ENCODE measurements at places on chromosomes 7 and 10.

DNA sequence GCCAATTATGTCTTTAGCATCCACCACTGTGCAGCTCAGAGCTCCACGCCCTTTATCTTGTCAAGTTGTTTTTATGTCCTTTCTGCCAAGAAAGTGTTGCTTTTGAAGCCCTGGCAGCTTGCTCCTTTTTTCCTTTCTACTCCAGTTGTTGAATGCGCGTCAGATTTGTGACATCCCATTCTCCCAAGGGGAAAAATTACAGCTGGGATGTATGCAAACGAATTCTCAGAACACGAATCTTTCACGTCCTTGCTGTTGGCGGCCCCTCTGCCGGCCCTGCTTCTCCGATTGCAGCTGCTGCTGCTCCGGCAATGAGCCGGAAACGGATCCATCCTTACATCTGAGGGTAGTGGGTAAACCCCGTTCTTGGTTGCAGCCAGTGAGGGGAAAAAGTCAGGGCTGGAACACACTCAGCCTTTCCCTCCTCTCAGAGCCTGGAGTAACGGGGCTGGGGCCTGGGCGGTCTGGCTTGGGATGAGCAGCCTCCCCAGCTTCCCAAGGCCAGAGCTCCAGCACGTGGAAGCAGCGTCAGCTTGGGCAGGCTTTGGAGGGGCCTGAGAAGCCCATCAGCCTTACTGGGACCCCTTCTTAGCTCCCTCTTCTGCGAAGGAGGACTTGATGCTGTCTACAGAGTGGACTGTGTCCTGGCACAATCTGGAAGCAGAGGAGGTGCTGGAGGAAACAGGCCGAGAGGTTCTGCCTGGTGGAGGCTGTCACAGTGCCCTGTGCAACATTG is 79.0 kb upstream of the CHST15 start:
- no peak for DNase-seq

GRCh38 chr7:138030679-138031351 is 28.9 kb upstream of the CREB3L2 start:
- DNase-seq = no peak

GRCh38 chr10:121500701-121501332 is 97.4 kb downstream of the FGFR2 start:
- DNase-seq = no peak

- DNase-seq = no peak
Observed at GRCh38 chr10:100008142-100008522, 1.6 kb downstream of the DNMBP start.

DNA sequence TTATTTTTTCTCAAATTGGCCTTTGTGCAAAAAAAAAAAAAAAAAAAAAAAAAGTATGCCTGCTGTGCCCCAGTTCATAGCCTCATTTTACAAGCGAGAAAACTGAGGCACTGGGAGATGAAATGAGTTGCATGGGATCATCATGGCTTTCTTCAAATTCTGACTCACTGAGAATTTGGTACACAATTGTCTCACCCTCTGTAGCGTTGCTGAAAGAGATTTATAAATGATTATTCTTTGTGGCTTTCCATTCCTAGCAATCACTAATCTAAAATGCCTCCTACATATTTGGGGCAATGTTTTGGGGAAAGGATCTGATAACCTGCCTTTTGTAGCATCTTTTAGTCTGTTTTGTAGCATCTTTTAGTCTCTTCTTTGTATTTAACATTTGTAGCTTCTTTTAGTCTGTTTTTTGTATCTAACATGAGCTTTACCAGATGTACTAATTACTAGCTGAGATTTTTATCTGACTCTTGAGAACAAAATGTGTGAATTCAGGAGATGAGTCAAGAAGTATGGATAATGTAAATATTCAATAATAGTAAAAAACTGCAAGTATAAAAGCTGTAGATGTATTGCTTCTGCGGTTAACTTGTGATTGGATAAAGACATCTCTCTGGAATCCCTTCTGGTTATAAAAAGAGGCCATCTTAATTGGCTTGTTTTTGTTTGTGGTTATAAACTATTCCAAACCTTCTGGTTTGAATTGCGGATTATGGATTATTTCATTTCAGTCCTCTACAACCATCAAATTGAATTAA is 161.4 kb downstream of the ARID5B start:
- no peak for DNase-seq

DNA sequence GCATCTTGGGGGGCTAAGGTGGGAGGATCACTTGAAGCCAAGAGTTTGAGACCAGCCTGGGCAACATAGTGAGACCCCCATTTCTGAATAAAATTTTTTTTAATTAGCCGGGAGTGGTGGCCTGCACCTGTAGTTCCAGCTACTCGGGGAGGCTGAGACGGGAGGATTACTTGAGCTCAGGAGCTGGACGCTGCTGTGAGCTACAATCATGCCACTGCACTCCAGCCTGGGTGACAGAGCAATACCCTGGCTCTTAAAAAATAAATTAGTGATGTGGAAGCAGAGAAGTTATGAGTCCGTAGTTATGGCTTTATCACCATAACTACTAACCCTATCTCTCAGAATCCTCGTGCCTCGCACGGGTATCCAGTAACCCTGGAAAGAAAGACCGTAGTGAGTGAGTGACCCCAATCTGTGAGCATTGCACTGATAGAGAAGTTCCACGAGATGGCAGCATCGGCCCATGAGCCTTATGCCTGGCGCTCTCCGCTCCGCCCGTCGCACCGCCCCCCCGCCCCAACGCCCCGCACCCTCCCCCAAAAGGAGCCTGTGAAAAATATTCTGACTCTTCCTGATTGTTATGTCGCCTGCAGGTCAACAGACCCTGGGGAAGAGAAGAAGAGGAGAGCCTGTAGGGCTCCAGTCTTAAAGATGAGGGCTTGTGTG is 4.9 kb upstream of the SLC29A3 start:
- DNase-seq = no peak

DNA sequence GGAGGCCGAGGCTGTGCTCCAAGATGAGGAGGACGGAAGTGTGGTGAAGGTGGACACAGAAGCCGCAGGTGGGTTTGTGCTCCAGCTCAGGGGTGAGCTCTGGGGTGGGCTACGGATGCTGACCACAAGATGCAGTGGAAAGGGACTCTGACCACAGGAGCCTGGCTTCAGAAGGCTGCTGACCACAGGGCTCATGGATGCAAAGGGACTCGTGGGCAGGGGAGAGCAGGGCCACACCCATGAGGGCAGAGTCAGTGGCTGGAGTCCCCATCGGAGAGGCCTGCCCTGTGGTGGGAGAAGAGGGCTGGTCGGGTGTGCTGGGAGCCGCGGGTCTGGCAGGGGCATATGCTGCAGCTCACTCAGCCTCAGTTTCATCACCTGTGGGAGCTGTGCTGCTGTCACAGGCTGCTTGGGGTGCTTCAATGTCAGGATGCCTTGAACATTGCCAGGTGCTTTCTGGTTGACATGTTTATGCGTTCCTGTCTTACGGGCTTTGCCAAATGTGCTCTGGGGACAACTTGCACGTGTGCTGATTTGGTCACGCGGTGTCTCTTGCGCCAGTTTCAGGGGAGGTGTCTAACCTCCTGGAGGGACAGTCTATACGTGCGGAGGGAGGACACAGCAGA is 13.7 kb downstream of the SCART1 start:
- no peak for DNase-seq

- peak; percentile 15 for DNase-seq
Observed at GRCh38 chr7:135335628-135336139, 102.0 kb downstream of the STRA8 start.

DNA sequence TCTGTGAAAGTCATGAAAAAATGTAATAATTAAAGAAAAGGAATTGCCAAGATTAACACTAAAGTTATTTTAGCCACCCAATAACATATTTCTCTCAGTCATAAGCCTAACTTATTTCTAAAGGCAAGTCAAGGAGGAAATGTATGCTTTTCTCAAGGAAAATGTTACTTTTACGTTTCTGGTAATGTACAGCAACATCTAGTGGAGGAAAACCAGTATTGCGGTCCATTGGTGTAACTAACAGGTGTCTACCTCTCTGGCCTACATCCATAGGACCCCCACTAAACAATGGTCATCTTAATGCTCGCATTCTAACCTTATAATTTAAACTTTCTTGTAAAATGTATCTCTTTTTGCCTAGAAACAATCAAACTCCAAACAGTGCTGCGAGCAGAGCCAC is 437.5 kb downstream of the KIF20B start:
- no peak for DNase-seq

DNA sequence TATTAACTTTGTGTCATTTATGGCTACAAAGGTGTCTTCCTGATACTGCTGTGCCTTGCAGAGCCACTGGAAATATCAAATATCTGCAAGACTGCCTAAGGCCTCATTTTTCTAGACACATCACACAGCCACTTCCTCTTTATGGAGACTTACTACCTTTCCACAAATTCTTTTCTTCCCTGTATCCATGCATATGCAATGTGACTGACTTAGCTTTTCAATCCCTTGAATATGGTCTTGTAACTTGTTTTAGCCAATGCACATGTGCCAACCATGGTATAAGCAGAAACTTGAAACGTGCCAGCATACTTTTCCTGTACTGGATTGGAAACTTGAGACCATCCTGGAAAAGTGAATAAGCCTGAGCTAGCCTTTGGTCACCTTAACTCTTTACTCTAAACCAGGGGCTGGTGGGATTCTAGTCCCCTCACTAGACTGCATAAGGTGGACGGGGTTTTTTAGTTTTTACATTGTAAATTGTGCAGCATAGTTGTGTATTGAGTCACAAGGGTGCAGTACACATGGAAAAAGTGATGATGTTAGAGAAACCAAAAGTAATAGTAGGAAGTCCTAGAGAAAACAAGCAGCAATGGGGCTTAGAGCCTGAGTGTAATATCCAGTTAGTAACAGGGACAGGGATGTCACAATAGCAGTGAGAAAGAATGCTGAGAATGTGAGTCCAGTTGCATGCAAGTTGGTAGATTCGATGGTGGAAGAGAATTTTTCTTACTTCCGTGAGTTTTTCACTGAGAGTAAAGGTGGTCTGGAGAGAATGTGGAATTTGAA is 879.5 kb downstream of the SORCS1 start:
- DNase-seq = no peak

DNA sequence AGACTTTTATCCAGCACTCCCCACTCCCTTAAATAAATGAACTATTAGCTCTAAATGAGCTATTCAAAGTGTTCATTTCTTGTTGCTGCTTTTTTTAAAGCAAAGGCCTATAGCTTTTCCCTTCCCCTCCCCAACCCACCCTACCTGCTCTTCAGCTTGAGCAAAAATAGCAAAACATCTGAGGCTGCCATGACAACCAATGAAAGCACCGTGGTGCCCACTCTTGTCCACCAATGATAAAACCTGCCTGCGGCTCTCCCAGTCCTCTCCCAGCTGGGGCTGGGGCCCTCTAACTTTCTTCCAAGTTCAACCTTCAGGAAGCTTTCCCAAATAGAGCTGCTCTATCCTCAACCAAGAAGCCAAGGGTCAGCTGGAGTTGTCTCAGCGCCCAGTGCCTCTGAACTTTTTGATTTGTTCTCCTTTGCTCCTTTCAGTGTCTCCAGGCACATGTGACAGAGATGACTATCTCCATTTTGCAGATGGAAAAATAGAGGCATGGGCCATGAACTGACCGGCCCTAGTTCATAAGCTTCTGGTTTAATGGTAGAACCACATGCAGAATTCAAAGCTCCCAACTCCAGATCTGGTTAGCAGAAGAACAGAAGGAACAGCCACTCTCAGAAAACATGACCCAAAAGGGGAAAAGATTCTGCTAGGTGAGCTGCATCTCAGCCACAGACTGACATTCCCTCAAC is 47.7 kb downstream of the PIK3AP1 start:
- DNase-seq = no peak

- no peak for DNase-seq
Observed at GRCh38 chr7:158066085-158066484, 521.5 kb downstream of the PTPRN2 start.

DNA sequence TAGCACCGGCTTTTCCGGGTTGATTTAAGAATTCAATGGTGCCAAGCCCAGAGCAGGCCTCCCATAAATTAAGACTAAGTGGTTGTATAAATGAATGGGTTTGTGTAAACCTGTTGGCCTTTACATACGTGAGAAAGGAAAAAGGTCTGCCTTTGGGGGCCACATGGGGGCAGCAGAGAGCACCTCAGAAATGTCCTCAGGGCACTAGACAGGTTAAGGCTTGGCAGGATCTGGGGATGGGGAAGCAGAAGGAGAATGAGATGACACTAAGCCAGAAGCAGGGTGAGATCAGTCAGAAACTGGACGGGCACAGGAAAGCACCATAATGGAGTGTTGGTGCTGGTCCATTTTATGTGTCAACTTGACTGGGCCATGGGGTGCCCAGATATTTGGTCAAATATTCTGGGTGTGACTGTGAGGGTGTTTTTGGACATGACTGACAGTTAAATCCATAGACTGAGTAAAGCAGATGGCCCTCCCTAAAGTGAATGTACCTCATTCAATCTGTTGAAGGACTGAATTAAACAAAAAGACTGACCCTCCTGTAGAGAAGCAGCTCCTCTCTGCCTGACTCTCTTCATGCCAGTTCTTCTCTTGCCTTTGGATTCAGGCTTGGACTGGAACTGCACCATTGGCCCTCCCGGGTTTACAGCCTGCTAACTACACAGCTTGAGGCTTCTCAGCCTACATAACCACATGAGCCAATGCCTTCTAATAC is 58.9 kb downstream of the FRMPD2 start:
- peak; percentile 8 for DNase-seq

- DNase-seq = no peak
Observed at GRCh38 chr10:126935263-126935946, 30.2 kb downstream of the DOCK1 start.

DNA sequence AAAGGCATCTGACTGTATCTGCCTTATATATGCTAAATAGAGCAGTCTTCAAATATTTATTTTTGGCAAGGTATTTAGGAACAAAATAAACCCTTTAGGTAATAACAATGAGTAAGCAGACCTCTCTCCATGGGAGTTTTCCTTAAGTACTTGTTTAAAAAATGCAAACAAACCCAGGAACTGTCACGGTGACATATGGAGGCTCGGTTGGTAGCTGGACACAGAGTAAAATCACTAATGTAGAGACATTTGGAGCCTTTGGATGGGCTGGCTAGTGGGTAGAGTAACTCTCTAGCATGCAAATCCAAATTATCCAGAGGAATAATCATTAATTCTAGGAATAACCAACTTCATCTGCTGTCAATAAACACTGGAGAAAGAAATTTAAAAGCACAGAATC is 71.6 kb upstream of the LAMB4 start:
- DNase-seq = no peak

DNA sequence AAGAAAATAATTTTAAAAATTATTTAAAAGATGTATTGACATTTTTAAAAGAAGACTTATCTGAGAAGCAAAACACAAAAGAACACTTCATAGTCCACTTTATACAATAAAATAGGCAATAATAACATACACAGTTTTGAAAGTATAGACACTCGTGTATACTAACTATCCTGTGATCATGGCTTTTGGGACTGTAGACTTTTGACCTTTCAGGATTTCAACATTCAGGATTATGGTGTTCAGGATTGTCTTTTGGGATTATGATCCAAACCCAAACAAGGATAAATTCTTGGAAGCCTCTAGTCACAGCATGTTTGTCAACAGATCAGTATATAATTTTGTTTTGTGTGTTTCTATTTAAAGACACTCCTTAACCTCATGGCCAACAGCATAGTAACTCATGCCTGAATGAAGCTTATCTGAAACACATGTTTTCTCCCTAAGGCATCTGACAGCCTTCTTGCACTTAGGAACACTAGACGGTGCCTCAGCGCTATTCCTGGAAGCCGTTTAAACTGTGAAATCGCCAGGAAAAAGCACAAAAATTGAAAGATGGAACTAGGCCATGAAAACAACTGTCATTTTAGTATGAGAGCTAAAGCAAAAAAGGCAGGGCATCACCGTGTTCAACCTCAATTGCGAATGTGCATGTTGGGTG is 29.9 kb downstream of the GSAP start:
- no peak for DNase-seq

- no peak for DNase-seq
Observed at GRCh38 chr7:129644634-129645230, 33.2 kb downstream of the NRF1 start.
